ENCODE measurements at places on chromosomes 1 and 21.

- no peak overlapping the region for H3K4me3 ChIP-seq
- H3K4me1 ChIP-seq = no peaks in the 10 kb centered on the region
- no peaks in the 10 kb centered on the region for H3K36me3 ChIP-seq
- no peak for DNase-seq
- H3K27me3 ChIP-seq = no peaks in the 10 kb centered on the region
Measured at GRCh38 chr1:46220808-46221207, 17.7 kb downstream of the LURAP1 start.

DNA sequence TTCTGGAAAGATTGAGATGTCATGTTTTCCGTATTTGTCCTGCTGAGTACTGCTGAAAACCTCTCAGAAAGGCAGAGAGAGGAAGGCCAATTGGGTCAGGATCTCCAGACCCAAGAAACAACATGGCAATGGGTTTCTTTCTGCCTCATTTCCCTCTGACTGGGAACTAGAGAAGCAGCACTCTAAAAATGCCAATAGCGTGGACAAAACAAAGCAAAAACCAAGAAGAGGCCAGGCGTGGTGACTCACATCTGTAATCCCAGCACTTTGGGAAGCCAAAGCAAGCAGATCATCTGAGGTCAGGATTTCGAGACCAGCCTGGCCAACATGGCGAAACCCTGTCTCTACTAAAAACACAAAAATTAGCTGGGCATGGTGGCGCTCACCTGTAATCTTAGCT is 18.3 kb downstream of the TNFRSF9 start:
- no peak overlapping the region for H3K4me3 ChIP-seq
- H3K27ac ChIP-seq = no peak overlapping the region
- no peaks in the 10 kb centered on the region for H3K36me3 ChIP-seq
- DNase-seq = no peak
- H3K27me3 ChIP-seq = peaks cover 18% of the 10 kb centered on the region

GRCh38 chr1:27876341-27877114 is 4.2 kb downstream of the THEMIS2 start:
- H3K4me1 ChIP-seq = peaks cover 6% of the 10 kb centered on the region
- H3K4me3 ChIP-seq = no peak overlapping the region
- H3K27me3 ChIP-seq = no peaks in the 10 kb centered on the region
- peaks cover 9% of the 10 kb centered on the region for H3K36me3 ChIP-seq

- no peaks in the 10 kb centered on the region for H3K36me3 ChIP-seq
- peaks cover 11% of the 10 kb centered on the region for H3K4me1 ChIP-seq
- no peak for DNase-seq
- no peak overlapping the region for H3K27ac ChIP-seq
- H3K4me3 ChIP-seq = no peak overlapping the region
Measured at GRCh38 chr1:116147972-116148371, 36.8 kb downstream of the MAB21L3 start.

- no peaks in the 10 kb centered on the region for H3K36me3 ChIP-seq
- H3K27me3 ChIP-seq = no peaks in the 10 kb centered on the region
- DNase-seq = no peak
- peaks cover 2% of the 10 kb centered on the region for H3K4me1 ChIP-seq
Measured at GRCh38 chr1:45297666-45298356, 28.9 kb upstream of the HPDL start.

GRCh38 chr1:80656014-80656636 is 1144.6 kb upstream of the ADGRL2 start:
- H3K4me1 ChIP-seq = no peaks in the 10 kb centered on the region
- H3K27ac ChIP-seq = no peak overlapping the region
- no peaks in the 10 kb centered on the region for H3K27me3 ChIP-seq

DNA sequence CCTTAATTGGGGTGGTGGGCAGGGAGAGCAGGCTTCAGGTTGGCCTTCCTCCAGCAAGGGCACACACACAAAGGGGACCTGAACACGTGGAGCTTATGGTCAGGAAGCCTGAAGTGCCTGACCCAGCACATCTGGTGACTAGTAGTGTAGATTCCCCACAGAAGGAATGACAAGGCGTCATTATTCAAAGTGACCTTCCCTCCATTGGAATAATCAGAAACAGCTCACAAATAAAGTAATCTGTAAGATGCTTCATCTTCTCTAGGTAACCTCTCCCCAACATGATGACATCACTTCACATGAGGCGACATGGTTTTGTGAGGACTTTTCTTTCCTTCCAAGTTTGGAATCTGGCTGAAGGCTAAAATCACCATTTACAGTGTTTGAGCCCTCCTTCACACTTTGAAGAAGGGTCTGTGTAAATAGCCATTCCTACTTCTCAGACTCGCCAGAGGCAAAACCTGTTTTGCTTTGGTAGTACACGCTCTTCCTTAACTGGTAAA is 32.8 kb upstream of the ERG start:
- no peak for DNase-seq
- H3K36me3 ChIP-seq = no peaks in the 10 kb centered on the region
- H3K27me3 ChIP-seq = peaks cover 5% of the 10 kb centered on the region
- no peaks in the 10 kb centered on the region for H3K4me1 ChIP-seq
- no peak overlapping the region for H3K4me3 ChIP-seq

DNA sequence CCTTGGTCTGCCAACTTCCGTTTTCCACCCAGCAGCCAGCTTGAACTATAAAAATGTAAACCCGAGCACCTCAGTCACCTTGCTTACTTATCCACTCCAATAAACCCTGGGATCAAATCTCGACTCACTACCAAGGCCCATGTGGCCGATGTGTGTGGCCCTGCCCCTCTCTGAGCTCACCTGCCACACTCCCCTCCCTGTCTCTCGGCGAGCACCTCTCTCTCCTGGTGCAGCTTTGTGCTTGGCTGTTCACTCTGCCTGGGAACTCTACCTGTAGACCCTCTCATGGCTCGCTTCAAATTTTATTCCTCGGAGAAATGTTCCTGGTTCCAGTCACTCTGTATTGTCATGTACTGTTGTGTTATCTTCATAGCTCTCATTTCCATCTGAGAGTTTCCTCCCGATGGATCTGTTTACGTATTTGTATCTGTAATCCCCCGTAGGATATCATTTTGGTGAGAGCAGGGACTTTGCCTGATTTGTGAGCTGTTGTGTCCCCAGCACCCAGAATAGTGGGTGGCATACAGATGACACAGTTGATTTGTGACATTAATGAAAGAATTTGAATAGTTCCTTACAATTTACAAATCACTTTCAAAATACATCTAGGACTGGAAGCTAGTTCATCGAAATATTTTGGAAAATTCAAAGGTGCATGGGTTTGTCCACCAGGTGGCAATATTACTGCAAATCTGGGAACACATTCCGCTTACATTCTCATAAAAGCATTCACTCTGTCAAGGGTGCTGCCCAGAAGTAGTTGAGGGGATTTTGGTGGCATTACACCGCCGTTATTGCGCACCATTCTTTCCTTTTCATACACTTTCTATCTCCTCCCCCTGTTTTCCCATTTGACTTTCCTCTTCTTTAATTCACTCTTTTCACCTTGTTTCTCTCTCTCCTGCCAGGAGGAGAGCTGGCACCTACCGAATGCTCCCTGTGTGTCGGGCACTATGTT is 95.3 kb downstream of the ABCA4 start:
- no peak for DNase-seq
- no peak overlapping the region for H3K27ac ChIP-seq
- H3K36me3 ChIP-seq = no peaks in the 10 kb centered on the region
- no peaks in the 10 kb centered on the region for H3K27me3 ChIP-seq

DNA sequence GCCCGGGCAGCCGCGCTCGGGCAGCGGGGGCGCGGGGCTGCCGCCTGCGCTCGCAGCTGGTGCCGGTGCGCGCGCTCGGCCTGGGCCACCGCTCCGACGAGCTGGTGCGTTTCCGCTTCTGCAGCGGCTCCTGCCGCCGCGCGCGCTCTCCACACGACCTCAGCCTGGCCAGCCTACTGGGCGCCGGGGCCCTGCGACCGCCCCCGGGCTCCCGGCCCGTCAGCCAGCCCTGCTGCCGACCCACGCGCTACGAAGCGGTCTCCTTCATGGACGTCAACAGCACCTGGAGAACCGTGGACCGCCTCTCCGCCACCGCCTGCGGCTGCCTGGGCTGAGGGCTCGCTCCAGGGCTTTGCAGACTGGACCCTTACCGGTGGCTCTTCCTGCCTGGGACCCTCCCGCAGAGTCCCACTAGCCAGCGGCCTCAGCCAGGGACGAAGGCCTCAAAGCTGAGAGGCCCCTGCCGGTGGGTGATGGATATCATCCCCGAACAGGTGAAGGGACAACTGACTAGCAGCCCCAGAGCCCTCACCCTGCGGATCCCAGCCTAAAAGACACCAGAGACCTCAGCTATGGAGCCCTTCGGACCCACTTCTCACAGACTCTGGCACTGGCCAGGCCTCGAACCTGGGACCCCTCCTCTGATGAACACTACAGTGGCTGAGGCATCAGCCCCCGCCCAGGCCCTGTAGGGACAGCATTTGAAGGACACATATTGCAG is 3.0 kb downstream of the ARTN start:
- H3K4me1 ChIP-seq = peaks cover 23% of the 10 kb centered on the region
- H3K36me3 ChIP-seq = no peaks in the 10 kb centered on the region
- H3K27me3 ChIP-seq = peaks cover 21% of the 10 kb centered on the region
- DNase-seq = peak; percentile 72
- H3K27ac ChIP-seq = no peak overlapping the region

DNA sequence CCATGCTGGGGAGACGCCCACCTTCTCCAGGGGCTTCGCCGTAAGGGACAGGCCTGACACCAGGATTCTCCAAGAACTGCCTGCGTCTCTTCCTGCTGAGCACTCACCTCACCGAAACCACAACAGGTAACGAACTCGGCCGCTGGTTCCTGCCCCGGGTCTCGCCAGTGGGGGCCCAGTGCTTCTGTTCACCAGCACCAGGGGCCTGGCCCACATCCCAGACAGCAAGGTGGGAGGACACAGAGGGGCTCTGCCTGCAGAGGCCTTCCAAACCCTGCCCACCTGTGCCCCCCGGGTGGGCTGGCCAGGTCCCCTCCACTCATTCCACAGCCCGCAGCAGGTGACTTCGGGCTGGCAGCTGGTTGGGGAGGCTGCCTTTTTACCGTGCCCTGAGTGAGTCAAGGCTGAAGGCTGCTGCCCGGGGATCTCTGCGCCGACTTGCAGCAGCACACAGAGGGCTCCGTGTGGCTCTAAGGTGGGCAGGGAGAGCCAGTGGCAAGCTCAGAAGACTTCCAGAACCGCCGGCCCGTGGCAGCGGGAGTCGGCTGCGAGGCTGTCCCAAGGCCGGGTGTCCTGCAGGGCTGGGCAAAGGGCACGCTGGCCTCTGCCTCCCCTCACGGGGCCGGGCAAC is 14.7 kb upstream of the COL18A1 start:
- DNase-seq = peak; percentile 50
- H3K36me3 ChIP-seq = no peaks in the 10 kb centered on the region
- no peaks in the 10 kb centered on the region for H3K27me3 ChIP-seq
- H3K4me3 ChIP-seq = no peak overlapping the region
- H3K4me1 ChIP-seq = peaks cover 10% of the 10 kb centered on the region
- no peak overlapping the region for H3K27ac ChIP-seq

- no peaks in the 10 kb centered on the region for H3K27me3 ChIP-seq
- no peaks in the 10 kb centered on the region for H3K36me3 ChIP-seq
- peak; percentile 73 for DNase-seq
Measured at GRCh38 chr1:48469616-48470480, 2.2 kb downstream of the SPATA6 start.

DNA sequence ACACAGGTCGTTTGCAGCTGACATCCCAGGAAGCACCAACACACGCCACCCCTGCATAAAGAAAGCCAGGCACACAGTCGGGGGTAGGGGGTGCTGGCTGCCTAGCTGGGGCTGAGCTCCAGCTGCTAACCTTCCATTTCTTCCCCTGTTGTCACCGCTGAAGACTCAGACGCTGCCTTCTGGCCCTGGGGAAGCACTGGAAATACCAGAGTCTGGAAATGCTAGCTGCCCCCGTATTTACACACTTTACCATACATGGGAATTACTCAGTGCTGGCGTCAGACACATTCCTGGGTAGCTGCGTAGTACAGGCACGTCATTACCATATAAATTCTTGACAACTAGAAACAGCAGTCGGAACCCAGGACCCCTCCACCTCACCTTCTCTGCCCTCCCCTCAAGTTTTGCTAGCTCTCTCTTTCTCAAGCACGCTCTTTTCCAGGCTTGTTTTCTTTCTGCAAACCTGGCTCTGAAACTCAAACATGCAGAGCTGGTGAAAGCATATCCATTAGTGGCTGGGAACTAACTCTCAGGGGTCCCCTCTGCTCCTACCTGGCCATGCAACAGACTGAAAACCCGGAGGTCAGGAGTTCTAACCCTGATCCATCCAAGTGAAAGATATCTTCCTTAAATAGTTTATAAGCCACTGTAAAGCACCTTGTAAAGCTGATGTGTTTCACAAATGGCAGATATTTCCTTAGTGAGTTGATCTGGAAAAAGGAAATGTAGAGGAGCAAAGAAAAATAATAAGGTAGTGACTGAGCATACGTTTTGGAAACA is 3.3 kb downstream of the CSRP1 start:
- H3K27ac ChIP-seq = peak overlapping the region; percentile 79
- no peaks in the 10 kb centered on the region for H3K27me3 ChIP-seq
- DNase-seq = no peak

DNA sequence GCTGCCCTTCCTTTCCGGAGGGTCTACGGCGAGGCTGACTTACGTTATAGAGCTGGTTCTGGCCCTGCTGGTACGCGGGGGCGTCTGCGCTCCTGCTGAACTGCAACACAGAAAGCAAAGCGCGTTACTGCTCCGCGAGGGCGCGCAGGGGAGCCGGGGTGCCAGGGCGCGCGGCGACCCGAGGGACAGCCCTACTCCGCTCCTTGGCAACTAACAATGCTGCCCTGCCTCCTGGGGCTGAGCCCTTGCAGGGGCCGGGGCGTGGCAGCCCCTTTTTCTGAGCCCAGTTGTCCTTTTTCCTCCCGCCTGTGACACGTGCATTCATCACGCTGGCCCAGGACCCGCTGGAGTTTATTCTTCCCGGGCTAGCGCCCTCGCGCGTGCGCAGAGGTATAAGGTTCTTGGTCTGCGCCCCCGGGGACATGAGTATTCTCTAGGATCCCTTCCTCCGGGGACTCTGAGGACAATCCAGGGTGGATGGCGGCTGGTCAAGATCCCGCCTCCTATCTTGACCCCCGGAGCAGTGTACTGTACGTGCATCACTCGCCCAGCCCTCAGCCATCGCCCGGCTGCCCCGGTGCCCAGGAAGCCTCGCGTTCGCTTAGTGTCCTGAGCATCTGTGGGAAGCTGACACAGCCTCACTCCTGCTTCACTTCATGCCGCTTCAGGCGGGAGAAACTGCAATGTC is 78.9 kb downstream of the CD247 start:
- peaks cover 8% of the 10 kb centered on the region for H3K27me3 ChIP-seq
- no peaks in the 10 kb centered on the region for H3K36me3 ChIP-seq
- no peak for DNase-seq
- H3K27ac ChIP-seq = no peak overlapping the region
- peaks cover 14% of the 10 kb centered on the region for H3K4me1 ChIP-seq
